ENCODE measurements at places on chromosomes 2 and 18. TPM values are rescaled to one million over a fixed set of nuclear protein-coding genes. Genes with fewer than 3 reads are reported as not detected.

The PLGLB1 gene
- 0.59 TPM for total RNA-seq

The MYO7B gene
- 0.77 TPM for total RNA-seq

The HTR2B gene
- total RNA-seq = not detected

The RAB6C gene
- total RNA-seq = 0.14 TPM

The UCN gene
- 1.1 TPM for total RNA-seq

The ILKAP gene
- 32.3 TPM for total RNA-seq

The CHRNG gene
- not detected for total RNA-seq

GRCh38 chr2:210477496-210477895 lies 937 bp upstream of the LANCL1 start:
- peak; percentile 8 for DNase-seq

DNA sequence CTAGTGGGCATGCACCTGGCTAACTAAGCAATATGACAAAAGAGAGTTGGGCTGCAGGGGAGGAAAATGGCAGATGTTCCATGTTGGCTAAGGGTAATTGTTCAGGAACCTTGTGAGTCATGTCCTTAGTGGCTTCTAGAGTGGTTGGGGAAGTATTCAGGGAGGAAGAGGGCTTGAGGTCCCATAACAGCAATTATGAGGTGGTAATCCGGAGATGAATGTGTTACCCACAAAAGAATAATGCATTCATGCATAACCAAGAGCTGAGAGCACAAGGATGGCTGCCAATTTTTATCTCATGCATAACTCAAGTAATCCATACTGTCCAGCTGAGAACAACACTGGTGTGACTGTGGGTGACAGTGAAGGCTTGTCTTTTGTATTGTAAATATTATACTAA lies 42.9 kb downstream of the TMEFF2 start:
- peak; percentile 98 for DNase-seq

- no peak for DNase-seq
Observed at GRCh38 chr2:23782126-23782525, 144.8 kb downstream of the ATAD2B start.

GRCh38 chr18:50277942-50278341 lies 3.4 kb downstream of the MBD1 start:
- peak; percentile 71 for DNase-seq

GRCh38 chr2:185921048-185921756 lies 182.6 kb downstream of the FSIP2 start:
- DNase-seq = no peak

- DNase-seq = no peak
Observed at GRCh38 chr2:2326068-2327040, 4.7 kb downstream of the MYT1L start.

DNA sequence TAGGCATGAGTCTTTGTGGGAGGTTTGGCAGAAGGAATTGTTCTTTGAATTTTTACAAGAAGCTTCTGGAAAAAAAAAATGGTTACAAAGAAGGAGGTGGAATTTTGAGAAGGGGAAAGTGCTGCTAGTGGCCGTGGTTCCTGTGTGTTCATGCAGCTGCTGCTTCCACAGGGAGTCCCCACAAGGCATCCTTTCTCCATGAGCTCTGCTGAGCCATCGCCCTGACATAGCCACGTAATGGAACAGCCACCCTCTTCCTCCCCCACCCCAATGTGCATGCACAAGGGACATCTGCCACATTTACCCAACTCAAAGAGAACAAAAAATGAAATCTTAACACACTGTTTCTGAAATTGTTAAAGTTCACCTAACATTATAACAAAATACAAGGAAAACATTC lies 529.7 kb downstream of the SATB2 start:
- no peak for DNase-seq

DNA sequence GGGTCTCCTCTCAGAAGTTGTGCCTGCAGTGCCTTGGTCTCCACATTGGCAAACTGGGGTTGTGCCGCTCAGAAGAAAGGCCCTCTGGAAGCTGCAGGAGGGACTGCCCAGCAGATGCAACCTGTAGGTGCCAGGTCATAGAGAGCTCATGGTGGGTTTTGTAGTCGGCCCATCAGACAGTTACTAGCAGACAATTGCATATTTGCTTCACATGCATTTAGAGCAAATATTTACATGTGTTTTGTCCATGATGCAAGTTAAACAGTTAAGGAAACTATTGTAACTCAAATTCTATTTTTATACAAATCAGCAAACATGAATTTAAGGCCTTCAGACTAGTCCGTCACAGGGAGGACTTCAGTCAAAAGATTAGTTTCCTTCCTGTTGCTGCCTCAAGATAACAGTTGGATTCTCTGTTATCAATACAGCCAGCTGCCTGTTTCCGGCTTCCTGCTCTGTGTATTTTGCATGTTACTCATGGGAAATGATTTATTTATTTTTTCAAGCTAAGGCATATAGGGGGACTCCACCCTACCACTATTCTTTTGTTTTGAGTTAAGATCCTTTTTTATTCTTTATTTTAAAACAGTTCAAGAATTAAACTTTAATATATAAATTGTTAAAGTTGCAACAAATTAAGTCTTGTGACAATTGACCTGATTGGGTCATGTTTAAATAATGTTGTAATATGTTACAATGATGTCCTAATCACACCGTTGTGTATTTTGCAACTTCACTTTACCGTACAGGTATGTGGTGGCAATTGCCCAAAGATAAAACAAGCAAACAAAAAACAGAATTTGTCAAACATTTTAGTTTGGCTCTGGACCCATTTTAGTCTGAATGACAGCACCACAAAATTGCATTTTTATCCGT lies 133.5 kb downstream of the SPTBN1 start:
- no peak for DNase-seq

GRCh38 chr2:66982766-66983165 lies 414.4 kb upstream of the ETAA1 start:
- peak; percentile 2 for DNase-seq

DNA sequence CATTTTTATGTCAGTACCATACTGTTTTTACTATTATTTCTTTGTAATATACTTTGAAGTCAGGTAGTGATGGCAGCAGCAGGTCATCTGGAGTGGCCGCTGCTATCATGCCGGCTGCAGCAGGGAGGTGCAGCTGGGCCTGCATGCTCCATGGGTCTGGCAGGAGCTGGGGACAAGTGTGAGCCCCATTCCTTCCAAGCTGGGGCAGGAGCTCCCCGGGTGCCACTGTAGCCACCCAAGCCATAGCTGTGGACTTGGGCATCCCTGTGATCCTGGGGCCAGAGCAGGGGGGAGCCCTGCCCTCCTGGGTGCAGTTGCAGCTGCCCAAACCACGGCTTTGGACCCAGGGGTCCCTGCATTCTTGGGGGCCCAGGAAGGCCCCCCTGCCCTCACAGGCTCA lies 59.2 kb downstream of the CSRNP3 start:
- DNase-seq = no peak

DNA sequence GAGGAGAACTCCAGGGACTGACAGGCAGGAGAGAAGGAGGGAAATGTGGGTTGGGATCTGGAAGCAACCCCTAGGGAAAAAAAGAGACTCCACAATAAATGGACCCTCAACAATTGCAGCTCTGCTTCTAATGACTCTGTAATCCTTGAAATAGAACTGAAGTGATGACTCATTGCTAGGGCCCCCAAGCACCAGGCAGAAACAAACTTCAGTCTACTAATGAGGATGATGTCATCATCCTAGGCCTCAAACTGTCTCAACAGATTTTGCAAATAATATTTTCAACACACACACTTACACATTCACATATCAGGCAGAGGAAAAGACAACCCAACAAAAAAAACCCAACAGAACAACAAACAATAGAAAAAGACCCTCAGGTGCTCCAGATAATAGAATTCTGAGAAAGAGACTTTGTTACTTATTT lies 143.3 kb downstream of the HDAC4 start:
- peak; percentile 92 for DNase-seq

GRCh38 chr2:143786026-143786765 lies 657.0 kb downstream of the ARHGAP15 start:
- no peak for DNase-seq

- DNase-seq = no peak
Observed at GRCh38 chr2:42171396-42171980, 2.3 kb downstream of the EML4 start.

DNA sequence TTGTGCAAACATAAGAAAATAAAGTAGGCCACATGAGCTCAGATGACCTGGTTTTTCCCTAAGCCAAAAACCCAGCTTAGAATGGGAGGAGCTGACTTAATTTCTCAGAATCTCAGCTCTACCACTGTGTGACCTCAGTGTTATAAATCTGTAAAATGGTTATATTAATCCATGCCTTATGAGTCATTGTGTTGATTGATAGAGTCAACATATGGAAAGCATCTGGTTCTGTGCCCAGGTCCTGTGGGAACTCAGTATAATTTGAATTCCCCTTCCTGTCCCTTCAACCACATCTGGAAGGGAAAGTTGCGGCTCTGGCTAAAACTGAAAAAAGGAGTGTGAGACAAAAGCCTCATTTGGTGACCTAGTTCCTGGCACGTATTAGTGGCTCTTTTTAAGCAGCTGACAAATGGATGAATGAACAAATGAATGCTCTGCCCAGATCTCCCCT lies 25.7 kb downstream of the TMEM177 start:
- DNase-seq = peak; percentile 67

- DNase-seq = no peak
Observed at GRCh38 chr2:38634684-38635083, 31.2 kb upstream of the GALM start.

GRCh38 chr2:55923091-55923981 lies at the start of gene EFEMP1:
Gene EFEMP1 (minus strand): TSS chr2:55923782. CDS start chr2:55922440, 1,342 bp downstream.
- DNase-seq = peak; percentile 58

GRCh38 chr2:61671561-61672315 lies 133.6 kb upstream of the XPO1 start:
- no peak for DNase-seq

GRCh38 chr2:134217924-134218323 lies 35.9 kb upstream of the MGAT5 start:
- peak; percentile 22 for DNase-seq
